ENCODE measurements at places on chromosomes 5 and 9.
A peak's percentile ranks its signal among the peaks of the same experiment; 100 is the strongest.

DNA sequence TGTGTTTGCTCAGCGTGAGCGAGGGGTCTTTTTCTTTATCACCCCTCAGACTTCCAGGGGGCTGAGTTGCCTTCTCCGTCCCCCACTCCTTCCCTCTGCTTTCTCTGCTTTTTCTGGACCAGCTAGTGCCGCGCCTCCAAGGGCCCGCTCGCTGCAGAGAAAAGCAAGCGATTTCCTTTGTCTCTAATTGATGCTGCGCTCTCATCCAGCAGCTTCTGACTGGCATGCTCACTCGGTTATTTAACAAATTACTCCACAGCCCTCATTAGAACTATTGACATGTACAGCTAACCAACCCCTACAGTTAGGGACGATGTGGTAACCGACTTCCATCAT lies 288.0 kb downstream of the ELAVL2 start:
- DNase-seq = no peak

DNA sequence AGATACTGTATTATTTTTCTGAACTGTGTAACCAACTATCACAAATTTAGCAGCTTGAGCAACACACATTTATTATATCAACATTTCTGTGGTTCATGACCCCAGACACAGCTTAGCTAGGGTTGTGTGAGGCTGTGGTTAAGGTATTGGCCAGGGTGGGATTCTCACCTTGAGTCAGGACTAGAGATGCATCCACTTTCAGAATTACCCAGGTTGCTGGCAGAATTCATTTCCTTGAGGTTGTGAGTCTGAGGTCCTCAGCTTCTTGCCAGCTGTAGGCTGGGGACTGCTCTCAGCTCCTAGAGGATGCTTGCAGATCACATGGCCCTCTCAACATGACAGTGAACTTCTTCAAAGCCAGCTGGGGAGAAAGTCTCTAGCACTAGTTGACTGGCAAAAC lies 122.5 kb upstream of the RASGRF2 start:
- peak; percentile 80 for DNase-seq

- no peak for DNase-seq
These were observed 67.4 kb downstream of the ROR2 start for GRCh38 chr9:91882627-91883026.

DNA sequence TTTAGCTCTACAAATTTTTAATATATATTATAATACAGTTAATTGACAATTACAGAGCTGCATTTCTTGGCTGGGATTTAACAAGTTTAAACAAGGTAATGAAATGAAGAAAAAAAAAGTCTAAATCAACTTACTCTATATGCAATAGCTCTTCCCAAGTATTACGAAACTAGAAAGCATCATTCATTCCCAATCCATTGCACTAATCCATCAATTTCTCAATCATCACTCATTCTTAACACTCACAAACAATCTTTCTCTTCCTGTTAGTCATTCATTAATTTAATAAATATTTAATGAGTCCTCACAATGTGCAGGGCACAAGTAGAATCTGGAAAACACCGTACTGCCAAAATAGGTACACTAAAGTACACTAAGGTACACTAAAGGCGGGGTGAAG lies 42.9 kb upstream of the APBA1 start:
- no peak for DNase-seq

DNA sequence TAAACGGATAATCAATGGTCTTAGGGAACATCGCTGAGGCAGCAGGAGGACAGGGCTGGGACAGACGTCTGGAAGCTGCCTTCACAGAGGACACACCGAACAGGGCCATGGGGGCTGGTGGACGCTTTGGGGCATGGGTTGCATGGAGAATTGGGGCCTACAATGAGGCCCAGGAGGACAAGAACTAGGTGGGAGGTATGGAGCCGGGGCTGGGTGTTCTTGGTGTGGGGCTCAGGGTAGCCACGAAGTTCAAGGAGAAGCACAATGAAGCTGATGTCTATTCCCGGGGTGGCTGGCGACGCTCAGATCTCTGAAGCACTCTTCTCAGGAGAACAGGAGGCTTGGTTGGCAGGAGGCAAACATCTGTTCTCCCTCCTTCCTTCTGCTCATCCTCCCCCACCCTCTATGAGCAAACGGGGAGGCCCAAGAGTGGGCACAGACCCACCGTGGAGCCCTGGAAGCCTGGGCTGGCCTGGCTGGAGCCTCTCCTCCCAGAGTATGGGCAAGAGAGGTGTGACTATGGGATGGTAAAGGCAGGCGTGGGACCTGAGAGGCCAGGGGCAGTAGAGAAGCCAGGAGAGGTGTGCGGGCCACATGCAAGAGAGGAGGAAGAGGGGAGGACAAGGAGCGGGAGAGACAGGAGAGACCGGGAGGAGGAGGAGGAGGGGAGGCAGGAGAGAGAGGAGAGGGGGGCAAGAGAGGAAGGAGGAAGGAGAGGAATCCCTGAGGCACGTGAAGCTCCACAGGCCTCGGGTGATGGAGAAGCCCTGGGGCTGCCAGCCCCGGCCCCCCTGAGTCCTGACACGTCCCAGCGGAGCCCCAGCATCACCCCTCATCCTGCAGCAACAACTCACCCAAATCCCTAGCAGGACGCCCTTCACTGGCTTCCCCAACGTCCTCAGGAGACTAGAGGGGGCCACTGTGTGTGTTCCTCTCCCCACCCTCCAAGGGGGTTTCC lies 159.1 kb downstream of the OLFM1 start:
- no peak for DNase-seq

All from T-helper 2 cell (primary cell).